Bronchus fibroblast of lung (primary cell): ENCODE measurements at places on chromosomes 1 and 21. TPM values are rescaled to one million over a fixed set of nuclear protein-coding genes. Genes with fewer than 3 reads are reported as not detected.

The MYBPHL gene
- total RNA-seq: not detected in 2 replicates

The ZNF326 gene
- 3.5 and 3.7 TPM in 2 replicates for total RNA-seq

The STK40 gene
- 19.6 and 23.9 TPM in 2 replicates for total RNA-seq

The COG2 gene
- total RNA-seq: 15.3 and 16.9 TPM in 2 replicates

The ZMPSTE24 gene
- 29.3 and 34.8 TPM in 2 replicates for total RNA-seq

The LIPI gene
- not detected in 2 replicates for total RNA-seq

The TNFRSF14 gene
- 4.5 and 7.7 TPM in 2 replicates for total RNA-seq
